Pons (tissue), 1 donor: ENCODE measurements at places on chromosomes 11 and 22.

GRCh38 chr11:44873537-44873936 is 77.1 kb downstream of the TP53I11 start:
- no peak for DNase-seq

- DNase-seq = no peak
These were observed 54.9 kb downstream of the LINC01488 start for GRCh38 chr11:69536406-69536805.

DNA sequence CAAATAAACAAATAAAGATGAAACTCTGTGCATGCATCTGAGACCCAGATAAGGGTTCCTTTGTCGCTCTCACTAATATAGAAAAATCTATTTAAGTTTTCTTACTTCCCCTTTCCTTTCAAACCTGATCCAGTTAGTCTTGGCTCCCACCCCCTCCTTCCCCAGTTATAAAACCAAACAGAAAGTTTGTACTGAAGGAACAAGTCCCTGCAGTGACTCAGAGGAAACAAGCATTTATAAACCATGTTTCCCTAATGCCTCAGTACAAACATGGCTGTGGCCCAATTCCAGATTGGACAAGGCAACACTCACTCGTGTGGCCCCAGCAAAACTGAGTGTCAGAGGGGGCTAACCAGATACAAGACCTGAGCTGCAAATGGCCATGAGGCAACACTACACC is 65.5 kb upstream of the ARHGAP20 start:
- DNase-seq = peak; percentile 38

- DNase-seq = no peak
These were observed 34.9 kb downstream of the PRDM11 start for GRCh38 chr11:45181193-45181888.

DNA sequence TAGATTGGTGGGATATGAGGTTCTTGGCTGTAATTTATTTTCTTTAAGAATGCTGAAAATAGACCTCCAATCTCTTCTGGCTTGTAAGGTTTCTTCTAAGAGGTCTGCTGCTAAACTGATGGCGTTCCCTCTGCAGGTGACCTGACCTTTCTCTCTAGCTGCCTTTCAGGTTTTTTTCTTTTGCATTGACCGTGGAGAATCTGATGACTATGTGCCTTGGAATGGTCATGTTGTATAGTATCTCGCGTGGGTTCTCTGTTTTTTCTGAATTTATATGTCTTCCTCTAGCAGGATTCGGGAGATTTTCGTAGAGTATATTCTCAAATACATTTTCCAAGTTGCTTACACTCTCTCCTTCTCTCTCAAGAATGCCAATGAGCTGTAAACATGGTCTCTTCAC is 122.2 kb downstream of the DDX10 start:
- no peak for DNase-seq

- DNase-seq = no peak
These were observed 399.5 kb downstream of the BUD13 start for GRCh38 chr11:116373104-116373944.

DNA sequence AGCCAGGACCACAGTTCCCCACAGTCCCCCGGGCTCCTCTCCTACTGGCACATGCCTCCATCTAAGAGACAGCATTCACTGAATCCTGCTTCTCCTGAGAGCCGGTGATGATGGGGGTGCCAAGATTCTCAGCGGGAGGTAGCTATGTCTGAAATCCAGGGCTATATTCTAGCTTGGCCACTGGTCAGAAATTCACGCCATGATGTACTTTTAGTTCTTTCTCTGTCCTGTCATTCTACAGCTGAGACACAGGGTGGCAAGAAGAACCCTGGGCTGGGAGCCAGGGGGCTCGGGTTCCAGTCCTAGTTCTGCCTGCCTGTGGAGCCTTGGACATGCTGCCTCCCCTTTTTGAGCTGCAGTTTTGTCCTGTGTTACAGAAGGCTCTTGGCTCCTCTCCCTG is 59.2 kb upstream of the PHOX2A start:
- DNase-seq = no peak

DNA sequence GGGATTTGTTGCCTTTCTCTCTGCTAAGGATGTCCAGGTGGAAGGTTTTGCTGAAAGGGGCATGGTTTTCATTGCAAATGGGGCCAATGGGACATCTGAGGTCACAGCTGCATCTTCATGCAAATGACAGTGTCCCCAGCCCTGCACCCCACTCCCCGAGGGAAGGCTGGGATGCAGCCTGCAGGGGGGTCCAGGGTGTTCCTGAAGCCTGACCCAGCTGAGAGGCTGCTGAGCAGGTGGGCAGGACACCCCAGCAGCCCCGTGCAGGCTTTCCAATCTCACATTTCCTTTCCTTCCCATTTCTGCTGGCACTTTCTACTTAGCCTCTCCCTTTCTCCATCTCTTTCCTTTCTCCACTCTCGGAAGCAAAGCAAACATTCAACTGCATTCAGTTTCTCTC is 78.3 kb downstream of the SCN3B start:
- DNase-seq = no peak

DNA sequence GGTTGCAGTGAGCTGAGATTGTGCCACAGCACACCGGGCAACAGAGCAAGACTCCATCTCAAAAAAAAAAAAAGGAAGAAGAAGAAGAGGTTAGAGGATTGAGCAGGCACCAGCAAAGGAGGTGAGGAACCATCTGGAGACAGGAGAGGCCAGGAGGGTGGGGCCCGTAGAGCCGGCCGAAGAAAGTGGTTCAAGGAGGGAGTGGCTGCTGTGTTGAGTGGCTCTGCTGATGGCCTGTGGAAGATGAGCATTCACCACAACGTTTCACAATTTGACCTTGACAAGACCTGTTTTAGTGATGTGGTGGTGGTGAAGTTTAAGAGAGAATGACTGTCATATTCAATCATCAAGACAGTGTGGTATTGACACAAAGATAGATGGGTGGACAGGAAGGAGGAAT is 6.8 kb upstream of the CTSD start:
- DNase-seq = no peak

DNA sequence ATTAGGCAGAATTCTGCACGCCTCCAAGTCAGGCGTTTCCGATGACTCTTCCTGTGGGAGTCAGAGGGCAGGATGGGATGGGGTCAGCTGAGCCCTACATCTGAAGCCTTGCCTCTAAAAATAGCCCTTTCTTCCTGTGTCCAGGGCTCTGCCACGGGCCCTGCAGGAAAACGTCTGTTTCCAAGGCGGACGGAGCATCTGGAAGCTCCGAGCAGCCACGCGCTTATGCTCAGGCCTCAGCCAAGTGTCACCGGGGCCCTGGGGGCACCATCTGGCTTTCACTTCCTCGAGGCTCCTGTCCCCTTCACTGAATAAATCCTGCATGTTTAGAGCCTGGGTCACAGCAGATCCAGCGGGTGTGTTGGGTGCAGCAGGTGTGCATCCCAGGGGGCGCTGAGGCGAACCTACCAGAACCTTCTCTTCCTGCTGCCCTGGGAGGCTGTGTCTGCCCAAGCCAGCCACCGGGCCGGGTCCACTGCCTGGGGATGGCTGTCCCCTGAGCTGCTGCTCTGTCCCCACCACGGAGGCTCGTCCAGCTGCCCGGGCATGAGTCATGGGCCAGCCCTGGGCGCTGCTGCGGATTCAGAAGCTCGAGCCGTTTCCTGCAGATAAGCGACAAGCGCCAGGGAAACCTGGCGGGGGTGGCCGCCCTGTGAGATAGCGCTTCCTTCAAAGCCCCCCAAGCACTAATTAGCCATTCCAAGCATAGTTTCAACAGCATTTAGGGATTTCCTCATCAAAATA is 32.0 kb upstream of the LINC01488 start:
- DNase-seq = peak; percentile 55

- no peak for DNase-seq
These were observed 279.3 kb upstream of the B3GAT1 start for GRCh38 chr11:134691295-134691873.

- no peak for DNase-seq
These were observed 39.0 kb downstream of the GLB1L2 start for GRCh38 chr11:134370526-134371435.

- DNase-seq = no peak
These were observed 98.4 kb downstream of the VPREB1 start for GRCh38 chr22:22342697-22343580.

- no peak for DNase-seq
These were observed 11.0 kb upstream of the SCARF2 start for GRCh38 chr22:20448630-20449029.

DNA sequence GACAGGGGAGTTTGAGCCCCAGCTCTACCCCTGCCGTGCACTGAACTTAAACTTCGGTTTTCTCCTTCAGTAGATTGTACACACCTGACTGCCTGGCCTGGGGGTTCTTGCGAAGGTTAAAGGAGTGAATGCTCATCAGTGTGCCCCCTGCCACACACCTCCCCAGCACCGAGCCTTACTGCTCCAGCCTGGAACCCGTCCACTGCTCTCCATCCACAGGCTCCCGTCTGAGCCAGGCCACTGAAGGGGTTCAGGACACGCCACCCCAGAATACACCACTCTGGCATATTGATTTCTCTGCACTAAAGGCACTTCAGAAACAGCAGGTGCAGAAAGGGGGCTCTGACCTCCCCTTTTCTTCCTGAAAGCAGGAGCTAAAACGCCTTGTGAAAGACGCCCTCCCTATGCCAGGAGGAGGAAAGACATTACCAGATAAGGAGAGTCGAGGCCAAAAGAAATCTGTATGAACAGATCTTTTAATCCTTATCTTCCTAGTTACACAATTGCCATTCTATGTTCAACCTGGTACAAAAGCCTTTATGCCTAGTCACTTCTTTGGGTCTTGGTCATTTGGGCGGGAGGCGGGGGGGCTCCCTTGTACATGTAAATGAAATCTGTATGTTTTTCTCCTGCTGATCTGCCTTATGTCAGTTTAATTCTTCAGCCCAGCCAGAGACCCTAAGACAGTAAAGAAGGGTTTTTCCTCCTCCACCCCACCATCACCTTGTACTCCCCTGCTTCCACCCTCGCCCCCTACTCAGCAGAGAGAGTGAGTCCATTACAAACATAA is 1.9 kb upstream of the SSTR3 start:
- DNase-seq = no peak

- DNase-seq = no peak
These were observed 342.3 kb upstream of the CCDC179 start for GRCh38 chr11:23202611-23203010.
